Left renal cortex interstitium (tissue), 4 donors: ENCODE measurements at places on chromosomes 5 and 9. TPM values are rescaled to one million over a fixed set of nuclear protein-coding genes. Genes with fewer than 3 reads are reported as not detected.

DNA sequence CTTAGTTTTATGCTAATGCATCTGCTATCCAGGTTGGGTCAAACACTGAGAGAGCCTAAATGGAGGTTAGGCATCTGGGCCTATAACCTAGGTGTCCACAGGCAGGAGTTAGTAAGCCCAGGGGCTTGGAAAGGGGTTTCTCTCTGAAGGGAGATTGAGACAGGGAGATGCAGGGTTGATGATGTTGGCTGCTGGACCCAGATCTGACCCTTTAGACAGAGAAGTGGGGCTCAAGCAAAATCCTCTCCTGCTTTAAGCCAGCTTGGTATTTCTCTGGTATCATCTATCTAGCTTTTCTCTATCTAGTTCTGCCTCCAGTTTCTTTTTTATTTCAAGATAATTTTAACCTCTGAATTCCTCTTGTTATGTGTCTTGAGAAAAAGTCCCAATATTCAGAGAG lies 18.3 kb upstream of the ANKRD55 start:
- DNase-seq: no peak

GRCh38 chr5:168939887-168940544 lies 360.8 kb upstream of the PANK3 start:
- DNase-seq: no peak

- no peak for DNase-seq
These were observed 15.4 kb upstream of the C5orf47 start for GRCh38 chr5:173973616-173973969.

DNA sequence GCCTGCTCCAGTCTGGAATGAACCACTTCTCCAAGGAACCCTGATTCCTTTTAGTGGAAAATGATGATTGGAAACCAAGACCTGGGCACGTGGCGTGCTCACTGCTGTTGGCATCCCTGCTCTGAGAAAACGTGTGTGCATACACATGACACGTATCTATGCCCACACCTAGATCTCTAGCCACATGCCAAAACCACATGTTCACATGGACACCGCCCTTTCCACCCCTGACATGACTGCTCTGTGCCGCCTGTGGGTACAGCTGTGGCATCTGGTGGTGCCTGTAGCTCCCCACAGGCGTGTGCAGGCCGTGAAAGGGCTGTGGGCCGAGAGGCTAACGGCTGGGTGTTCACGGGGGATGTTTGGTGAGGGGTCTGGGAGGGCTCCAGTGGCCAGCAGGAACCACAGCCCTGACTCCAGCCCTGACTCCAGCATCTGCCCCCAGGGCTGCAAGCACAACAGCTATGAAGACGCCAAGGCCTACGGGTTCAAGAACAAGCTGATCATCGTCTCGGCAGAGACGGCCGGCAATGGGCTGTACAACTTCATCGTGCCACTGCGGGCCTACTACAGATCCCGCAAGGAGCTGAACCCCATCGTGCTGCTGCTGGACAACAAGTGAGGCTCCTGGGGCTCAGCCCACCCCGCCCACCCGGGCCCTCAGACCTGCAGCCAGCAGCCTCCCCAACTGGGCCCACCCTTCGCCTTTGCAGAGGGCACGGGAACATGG lies 75.1 kb downstream of the KCNT1 start:
- no peak for DNase-seq

- no peak for DNase-seq
These were observed 22.4 kb downstream of the NRG2 start for GRCh38 chr5:140020601-140021177.

DNA sequence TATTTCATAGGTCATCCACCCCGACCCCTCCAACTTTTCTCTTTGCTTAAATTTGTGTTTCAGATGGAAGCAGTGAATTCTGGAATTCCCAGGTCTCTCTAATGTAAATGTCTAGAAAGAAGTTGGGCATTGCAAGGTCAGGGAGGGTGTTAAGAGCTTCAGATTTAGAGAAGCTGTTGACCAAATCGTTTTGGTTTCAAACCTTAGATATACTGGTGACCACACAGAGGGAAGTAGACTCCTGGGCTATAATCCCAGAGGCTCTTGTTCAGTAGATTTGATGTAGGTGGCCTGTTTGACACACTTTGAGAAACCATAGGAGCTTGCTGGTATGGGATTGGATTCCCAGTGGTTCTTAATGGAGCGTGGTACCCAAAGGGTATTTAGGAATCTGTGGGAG lies 137.3 kb upstream of the KLF9 start:
- DNase-seq: no peak

DNA sequence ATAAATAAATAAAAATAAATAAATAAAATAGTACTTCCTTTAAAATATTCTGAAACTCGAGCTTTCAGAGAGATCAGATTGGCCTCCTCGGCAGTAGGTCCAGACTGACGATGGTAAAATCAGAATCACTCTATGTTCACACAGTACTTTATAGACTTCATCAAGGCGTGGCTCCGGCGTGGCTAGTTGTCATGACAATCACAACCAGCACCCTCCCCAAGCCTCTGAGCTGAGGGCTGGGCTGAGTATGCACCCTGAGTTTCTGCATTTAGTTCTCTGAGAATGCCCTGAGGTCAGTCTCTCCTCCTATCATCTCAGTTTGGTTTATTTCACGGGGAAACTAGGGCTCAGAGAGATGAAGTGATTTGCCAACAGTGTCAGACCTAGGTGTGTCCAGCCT lies 43.3 kb upstream of the BARHL1 start:
- no peak for DNase-seq

GRCh38 chr9:130607640-130608420 lies 28.5 kb downstream of the FUBP3 start:
- DNase-seq: no peak

DNA sequence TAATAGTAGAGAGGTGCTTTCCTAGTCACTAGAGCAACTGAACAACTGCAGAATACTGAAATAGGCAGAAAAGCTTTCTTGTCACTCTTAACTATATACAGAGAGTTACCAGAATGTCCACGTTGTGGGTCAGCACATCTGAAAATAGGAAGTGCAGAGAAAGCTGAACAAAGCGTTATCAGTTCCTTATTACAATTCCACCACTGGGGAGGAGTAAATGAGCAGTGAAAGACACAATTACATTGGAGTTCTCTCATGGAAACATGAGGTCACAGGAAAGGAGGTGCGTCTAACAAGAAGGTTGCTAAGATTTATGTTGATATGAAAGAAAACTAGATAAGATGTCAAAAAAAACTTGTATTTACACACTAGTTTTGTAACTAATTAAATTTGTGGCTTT lies 461.9 kb upstream of the COX7C start:
- no peak for DNase-seq

The STKLD1 gene
- 6.2 TPM for polyA plus RNA-seq

The FGF18 gene
- polyA plus RNA-seq: 0.22 TPM

The POU5F2 gene
- polyA plus RNA-seq: not detected

The WNK2 gene
- 34.7 TPM for polyA plus RNA-seq

The FBXL7 gene
- polyA plus RNA-seq: 29.8 TPM
